ENCODE measurements at places on chromosomes 7 and 10. TPM values are rescaled to one million over a fixed set of nuclear protein-coding genes. Genes with fewer than 3 reads are reported as not detected.

- H3K4me3 ChIP-seq, result no peak overlapping the region
- DNase-seq, result no peak
- no peaks in the 10 kb centered on the region for H3K27me3 ChIP-seq
- H3K27ac ChIP-seq, result peak overlapping the region; percentile 27
These were observed 104.4 kb upstream of the ANLN start for GRCh38 chr7:36285276-36285675.

Gene RBM20
- total RNA-seq, result 0.15 TPM

DNA sequence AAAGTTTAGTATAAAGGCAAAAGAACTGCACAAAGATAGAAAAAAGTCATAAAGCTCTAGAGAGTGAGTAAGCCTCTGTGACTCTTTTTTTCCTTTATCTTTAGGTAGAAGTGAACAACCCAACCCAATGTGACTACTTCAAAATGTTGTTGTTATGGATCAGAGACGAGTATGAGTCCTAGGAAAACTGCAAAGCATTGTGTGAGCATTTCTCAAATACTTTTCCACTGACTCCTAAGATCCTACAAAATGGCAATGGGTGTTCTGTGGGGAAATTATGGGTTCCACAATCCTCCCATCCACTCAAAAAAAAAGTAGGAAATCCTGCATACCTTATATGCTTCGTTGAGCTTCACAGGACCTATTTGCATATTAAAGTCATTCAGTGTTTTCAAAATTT, 177.1 kb downstream of the DGKI start:
- no peak for DNase-seq
- no peaks in the 10 kb centered on the region for H3K27me3 ChIP-seq
- H3K27ac ChIP-seq, result no peak overlapping the region
- H3K4me1 ChIP-seq, result no peaks in the 10 kb centered on the region
- no peaks in the 10 kb centered on the region for H3K36me3 ChIP-seq

Gene PHKG1
- total RNA-seq, result 0.49 TPM

Gene HECW1
- 0.97 TPM for total RNA-seq

- no peaks in the 10 kb centered on the region for H3K27me3 ChIP-seq
- no peak overlapping the region for H3K4me3 ChIP-seq
- H3K36me3 ChIP-seq, result no peaks in the 10 kb centered on the region
- H3K27ac ChIP-seq, result no peak overlapping the region
These were observed 107.0 kb upstream of the RET start for GRCh38 chr10:42969909-42970308.

GRCh38 chr10:46092524-46093081, 46.5 kb upstream of the MSMB start:
- peaks cover 16% of the 10 kb centered on the region for H3K4me1 ChIP-seq
- no peak for DNase-seq
- H3K27ac ChIP-seq, result no peak overlapping the region
- H3K4me3 ChIP-seq, result no peak overlapping the region
- no peaks in the 10 kb centered on the region for H3K27me3 ChIP-seq

DNA sequence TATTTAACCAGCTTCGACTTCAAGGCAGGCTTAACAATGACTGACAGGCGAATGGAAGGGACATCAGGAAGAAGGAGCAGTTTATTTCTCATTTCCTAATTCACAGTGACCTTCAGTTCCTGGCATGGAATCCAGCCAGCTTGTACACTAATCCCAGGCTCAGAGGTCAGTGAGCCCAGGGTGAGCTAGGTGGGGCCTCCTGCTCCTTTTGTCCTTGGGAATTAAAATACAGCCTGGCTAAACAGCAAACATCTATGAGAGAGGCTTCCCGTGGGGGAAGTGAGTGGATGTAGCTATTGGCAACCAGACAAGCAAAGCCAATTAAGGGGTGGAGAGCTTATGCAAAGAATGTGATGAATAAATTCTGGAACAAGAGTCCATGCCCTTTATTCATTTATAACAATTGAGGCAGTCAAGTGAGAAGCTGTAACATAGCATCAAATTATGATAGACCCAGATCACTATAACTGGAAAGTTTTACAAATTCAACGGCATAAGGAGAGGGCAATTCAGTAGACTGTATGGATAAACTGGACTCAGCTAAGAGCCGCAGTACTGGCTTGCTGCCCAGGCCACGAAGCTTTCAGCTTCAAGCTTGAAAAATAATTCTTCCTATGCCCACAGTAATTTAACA, 57.1 kb downstream of the STK17A start:
- peaks cover 18% of the 10 kb centered on the region for H3K36me3 ChIP-seq
- no peak overlapping the region for H3K4me3 ChIP-seq
- H3K27ac ChIP-seq, result peak overlapping the region; percentile 41
- H3K4me1 ChIP-seq, result peaks cover 41% of the 10 kb centered on the region
- peak; percentile 64 for DNase-seq
- H3K27me3 ChIP-seq, result no peaks in the 10 kb centered on the region
